ENCODE measurements at places on chromosomes 12 and 14.

GRCh38 chr14:103540821-103541708 lies 12.1 kb downstream of the TRMT61A start:
- DNase-seq = no peak

DNA sequence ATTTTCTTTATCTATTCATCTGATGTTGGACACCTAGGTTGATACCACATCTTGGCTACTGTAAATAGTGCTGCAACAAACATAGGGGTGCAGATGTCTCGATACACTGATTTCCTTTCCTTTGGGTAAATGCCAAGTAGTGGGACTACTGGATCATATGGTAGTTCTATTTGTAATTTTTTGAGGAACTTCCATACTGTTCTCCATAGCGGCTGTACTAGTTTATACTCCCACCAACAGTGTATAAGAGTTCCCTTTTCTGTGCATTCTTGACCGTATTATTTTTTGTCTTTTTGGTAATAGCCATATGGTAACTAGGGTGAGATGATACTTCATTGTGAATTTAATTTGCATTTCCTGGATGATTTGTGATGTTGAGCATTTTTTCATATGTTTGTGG lies 71.8 kb downstream of the LRP6 start:
- no peak for DNase-seq

- peak; percentile 38 for DNase-seq
Observed at GRCh38 chr12:113424915-113425823, 3.0 kb downstream of the SDSL start.

GRCh38 chr12:114166362-114166761 lies 200.2 kb upstream of the RBM19 start:
- DNase-seq = peak; percentile 56

DNA sequence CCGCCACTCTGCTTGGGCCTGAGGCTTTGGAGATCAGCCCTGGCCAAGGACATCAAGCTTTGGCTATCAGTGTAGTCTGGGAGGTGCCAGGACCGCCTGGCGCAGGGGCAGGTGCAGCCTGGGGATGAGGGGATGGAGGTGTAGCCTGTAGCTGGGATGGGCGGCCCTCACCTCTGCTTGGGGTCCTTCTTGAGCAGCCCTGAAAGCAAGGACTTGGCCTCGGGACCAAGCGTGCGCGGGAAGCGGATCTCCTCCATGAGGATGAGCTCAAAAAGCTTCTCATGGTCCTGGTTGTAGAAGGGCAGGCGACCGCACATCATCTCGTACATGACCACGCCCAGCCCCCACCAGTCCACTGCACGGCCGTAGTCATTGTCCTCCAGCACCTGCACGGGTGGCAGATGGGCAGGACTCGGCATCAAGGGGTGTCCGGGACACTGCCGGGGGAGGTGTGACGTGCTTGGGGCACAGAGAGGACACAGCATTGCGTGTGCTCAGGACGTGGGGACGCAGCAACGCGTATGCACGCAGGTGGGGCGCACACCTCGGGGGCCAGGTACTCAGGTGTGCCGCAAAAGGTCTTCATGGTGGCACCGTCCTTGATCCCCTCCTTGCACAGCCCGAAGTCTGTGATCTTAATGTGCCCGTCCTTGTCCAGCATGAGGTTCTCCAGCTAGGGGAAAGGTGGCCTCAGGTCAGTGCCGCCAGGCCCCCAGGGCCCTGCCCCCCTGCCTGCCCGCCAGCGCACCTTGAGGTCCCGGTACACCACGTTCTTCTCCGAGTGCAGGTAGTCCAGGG lies 20.0 kb downstream of the SIVA1 start:
- no peak for DNase-seq

DNA sequence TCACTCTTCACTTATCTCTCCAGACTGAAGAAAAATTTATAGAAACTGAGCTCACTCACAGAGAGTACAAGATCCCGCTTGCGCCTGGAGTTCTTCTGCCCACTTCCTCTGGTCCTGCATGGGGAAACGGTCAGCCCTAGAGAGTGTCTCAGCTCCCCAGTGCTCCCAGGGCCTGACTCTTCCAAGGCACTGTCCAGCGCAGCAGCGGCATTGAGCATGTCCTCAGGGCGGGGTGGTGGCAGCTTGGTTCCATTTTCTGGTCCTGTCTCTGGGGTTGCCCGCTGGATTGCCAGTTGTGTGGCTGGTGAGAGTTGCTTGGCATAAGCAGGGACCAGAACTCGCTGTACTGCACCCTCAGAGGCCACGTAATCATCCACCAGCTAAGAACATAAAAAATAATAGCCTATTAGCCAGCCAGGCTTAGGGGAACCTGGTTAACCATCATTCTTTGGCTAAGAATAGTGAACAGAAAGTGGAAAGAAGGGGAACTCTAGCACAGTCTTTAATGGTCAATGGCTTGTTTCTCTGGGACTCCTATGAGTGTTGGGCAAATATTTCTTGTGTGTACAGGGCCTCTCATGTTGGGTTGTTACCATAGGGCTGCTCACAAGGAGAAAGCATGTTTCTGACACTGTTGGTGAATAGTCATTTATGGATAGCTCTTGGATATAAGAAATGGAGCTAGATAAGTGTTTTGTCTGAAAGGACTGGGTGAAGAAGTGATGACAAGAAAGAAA lies 13.7 kb upstream of the AJUBA start:
- DNase-seq = no peak

DNA sequence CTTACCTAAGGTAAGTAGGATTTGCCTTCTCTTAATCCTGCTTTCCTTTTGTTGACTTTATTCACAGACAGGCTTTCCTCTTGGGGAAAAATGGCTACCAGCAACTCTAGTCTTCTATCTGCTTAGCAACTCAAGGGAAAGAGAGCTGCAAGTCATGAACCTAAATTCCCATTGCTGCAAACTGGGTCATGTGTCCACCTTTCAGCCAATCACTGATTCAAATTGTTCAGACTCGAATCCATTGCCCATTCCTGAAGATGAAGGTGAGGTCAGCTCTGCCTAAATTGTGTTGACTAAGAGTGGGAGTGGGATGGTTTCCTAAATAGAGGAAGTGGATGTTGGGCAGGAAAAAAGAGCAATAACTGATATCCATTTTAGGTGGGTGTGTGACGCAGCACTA lies 7.7 kb downstream of the FBXW8 start:
- DNase-seq = no peak

- no peak for DNase-seq
Observed at GRCh38 chr12:54328595-54329337, 3.8 kb downstream of the COPZ1 start.

GRCh38 chr12:68227356-68227755 lies 1.7 kb upstream of the IL26 start:
- no peak for DNase-seq

- no peak for DNase-seq
Observed at GRCh38 chr12:11630046-11630706, 19.3 kb upstream of the ETV6 start.

DNA sequence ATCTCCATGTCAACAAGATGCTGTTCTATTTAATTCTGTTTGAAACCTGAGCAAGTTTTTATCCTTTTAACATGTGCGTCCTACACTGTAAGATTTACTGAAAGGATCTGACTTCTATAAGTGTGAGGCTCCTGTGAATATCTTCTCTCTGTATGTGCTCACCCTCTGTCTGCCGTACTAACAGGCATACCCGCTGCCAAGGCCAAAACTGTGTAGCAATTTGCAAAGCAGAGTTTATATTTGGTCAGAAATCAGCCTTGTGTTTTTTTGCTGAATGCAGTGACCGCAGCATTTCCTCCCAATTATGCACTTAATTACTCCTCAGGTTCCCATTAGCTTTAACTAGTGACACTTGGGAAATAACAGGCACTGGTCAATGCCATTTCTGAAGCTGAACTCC lies 12.3 kb downstream of the CHST11 start:
- no peak for DNase-seq

DNA sequence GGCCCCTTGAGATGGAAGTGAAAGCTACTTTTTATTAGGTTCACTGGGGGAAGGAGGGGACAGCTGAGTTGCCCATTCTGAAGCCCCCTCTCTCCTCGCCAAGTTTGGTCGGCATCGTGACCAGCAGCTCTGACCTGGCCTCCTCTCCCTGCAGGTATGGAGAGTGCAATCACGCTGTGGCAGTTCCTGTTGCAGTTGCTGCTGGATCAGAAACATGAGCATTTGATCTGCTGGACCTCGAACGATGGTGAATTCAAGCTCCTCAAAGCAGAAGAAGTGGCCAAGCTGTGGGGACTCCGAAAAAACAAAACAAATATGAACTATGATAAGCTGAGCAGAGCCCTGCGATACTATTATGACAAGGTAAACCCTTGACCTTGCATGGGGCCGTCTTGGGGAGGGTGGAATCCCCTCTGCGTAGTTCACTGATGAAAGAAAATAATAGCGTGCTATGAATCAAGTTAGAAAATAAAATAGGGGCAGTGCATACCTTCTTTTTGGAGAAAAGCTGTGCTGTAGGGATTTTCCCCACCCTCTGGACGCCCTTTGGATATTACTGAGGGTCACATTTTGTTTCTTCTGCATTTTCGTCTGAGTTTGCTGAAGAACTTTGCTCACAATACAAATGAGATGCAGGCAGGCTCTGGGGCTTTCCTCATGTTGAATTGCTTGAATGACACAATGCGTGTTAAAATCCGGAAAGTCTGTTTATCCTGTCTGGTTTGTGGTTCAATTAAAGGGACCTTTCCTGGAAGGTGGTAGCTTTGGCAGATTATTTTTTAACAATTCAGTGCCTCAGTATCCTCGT lies 29.4 kb downstream of the ELK3 start:
- DNase-seq = no peak

- DNase-seq = peak; percentile 21
Observed at GRCh38 chr12:72546106-72546505, 273.9 kb downstream of the TRHDE start.

GRCh38 chr12:101925935-101926334 lies 48.6 kb downstream of the DRAM1 start:
- DNase-seq = no peak

GRCh38 chr12:8680533-8680932 lies 17.3 kb upstream of the RIMKLB start:
- DNase-seq = no peak

- no peak for DNase-seq
Observed at GRCh38 chr14:74257941-74258763, 18.9 kb downstream of the VSX2 start.

- no peak for DNase-seq
Observed at GRCh38 chr14:56412468-56413434, 166.8 kb upstream of the TMEM260 start.

GRCh38 chr12:12518919-12519318 lies 43.7 kb downstream of the DUSP16 start:
- DNase-seq = peak; percentile 18

GRCh38 chr14:22560662-22561365 lies 28.2 kb downstream of the DAD1 start:
- no peak for DNase-seq

DNA sequence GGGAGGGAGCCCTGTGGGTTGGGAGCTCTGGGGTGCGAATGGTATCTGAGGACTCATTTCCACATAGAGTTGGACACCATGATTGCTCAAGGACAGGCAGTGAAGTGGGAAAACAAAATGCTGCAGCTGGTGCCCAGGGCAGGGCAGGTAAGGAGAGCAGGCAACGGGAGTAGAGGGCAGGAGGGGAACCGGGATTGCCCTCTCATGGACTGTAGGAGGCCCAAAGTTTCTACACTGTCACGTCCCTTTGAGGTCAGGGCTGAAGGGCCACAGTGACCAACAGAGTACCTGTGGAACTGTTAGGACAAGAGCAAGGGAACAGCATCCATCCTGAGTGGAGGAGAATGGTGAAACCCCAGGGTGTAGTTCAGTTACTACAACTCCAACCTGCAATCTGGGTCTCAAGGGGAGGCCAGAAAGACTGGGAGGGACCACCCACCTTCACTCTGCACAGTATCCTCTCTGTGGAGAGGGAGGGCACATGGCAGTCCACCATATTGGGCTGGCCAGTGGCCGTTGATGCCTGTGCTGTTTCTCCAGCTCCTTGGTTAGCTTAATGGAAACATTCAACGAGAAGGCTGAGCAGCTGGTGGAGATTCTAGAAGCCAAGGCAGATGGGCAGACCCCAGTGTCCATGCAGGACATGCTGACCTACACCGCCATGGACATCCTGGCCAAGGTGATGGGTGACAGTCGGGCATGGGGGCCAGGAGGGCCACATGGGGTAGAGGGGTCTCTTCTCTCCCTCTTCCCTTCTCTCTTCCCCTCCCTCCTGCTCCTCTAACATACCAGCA lies 22.2 kb downstream of the CYP46A1 start:
- DNase-seq = no peak

DNA sequence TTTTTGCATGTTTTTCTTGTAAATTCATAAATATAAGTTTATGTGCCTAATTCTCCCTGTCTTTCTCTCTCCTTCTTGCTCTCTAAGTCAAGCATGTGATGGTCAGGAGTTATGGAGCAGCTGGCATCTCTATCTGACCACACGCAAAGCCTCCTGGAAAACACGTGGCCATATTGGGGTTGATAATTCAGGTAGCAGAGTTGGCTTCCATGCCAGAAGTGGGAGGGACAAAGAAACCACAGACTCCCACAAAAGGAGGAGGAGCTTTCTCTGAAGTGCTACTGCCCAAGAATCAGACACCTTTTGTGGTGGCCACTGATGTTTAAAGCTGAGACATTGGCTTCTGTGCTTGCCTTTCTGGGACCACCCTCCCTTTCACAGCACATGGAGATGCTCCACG lies 517.6 kb upstream of the TMEM132C start:
- no peak for DNase-seq

DNA sequence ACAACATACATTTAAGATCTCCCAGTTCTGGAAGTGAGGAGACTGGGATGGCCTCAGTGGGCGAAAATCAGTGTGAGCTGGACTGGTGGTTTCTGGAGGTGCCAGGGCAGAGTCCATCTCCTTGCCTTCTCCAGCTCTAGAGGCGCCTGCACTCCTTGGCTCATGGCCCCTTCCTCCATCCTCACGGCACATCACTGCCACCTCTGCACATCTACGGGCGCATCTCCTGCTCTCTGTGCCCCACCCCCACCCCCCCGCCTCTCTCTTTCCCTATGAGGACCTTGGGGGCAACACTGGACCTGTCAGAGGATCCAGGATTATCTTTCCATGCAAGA lies 62.8 kb upstream of the DIO3 start:
- no peak for DNase-seq

DNA sequence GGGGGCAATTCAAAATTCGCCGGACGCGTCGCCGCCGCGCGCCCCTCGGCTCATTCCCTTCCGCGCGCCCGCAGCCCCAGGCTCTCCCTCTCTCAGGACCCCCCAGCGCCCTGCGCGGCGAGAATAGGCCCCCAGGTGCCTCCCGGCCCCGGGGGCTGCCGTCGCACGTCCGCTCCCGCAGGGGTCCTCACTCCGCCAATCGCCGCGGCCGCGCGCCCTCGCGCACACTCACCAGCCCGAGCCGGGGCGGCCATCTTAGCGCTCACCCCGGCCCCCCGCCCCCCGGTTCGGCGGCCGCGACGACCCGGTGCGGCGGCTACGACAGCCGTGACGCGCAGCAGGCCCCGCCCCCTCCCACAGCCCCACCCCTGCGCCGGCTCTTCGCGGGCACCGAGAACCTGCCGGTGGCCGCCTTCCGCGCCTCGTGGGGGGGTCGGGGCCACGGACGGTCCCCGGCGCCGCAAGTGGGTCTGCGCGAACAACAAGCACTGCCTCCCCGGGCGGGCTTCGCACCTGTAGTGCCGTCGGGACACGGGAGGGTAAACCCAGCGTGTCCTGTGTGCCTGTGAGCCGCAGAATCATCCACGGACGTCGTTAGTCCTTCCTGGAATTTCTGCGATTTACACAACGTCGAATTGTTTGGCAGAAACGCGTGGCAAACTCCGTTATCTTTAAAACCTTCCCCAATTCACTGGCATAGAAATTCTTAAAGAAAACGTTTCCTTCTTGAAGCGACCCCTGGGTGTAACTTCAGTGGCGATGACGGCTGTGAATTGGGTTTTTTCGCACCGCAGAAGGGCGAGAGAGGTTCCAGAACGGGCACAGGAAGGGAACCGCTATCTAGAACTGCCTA lies 2.5 kb downstream of the USP44 start:
- DNase-seq = peak; percentile 12

Data from fibroblast of skin of right biceps (primary cell).